Epithelial cell of alveolus of lung (primary cell): ENCODE measurements at places on chromosomes 4 and X. TPM values are rescaled to one million over a fixed set of nuclear protein-coding genes. Genes with fewer than 3 reads are reported as not detected.

The VEGFD gene
- total RNA-seq: not detected in 2 replicates

The MID1 gene
- 5.7 and 9.2 TPM in 2 replicates for total RNA-seq

The SSX2B gene
- not detected in 2 replicates for total RNA-seq

The CSAG2 gene
- total RNA-seq: not detected in 2 replicates

The TCEAL7 gene
- total RNA-seq: 30.5 and 43.8 TPM in 2 replicates

The BMX gene
- total RNA-seq: under 0.01 TPM in 1 of 2 replicates, not detected in the other

The CLDN34 gene
- 0.13 TPM in 1 of 2 replicates, not detected in the other for total RNA-seq

The BMPR1B gene
- 1.0 and 3.4 TPM in 2 replicates for total RNA-seq

The VCX gene
- not detected in 2 replicates for total RNA-seq

The STAP1 gene
- total RNA-seq: not detected in 2 replicates

The RBMXL3 gene
- not detected in 2 replicates for total RNA-seq

The CENPVL1 gene
- not detected in 2 replicates for total RNA-seq

The XG gene
- total RNA-seq: under 0.01 TPM in 2 replicates

The PCDH19 gene
- under 0.01 TPM in 2 replicates for total RNA-seq

The GABRE gene
- total RNA-seq: 2.2 and 4.5 TPM in 2 replicates

The CFAP99 gene
- not detected in 2 replicates for total RNA-seq

The GLUD2 gene
- total RNA-seq: 0.91 and 1.1 TPM in 2 replicates

The KIT gene
- 1.0 and 7.3 TPM in 2 replicates for total RNA-seq

The CAPN6 gene
- total RNA-seq: 0.13 TPM in 1 of 2 replicates, not detected in the other

The PCYT1B gene
- 1.1 and 2.7 TPM in 2 replicates for total RNA-seq

The PIGA gene
- 4.4 and 4.6 TPM in 2 replicates for total RNA-seq

The MAPK10 gene
- total RNA-seq: 1.4 and 25.2 TPM in 2 replicates

The GPR82 gene
- not detected in 2 replicates for total RNA-seq

The ABCD1 gene
- 14.0 and 14.5 TPM in 2 replicates for total RNA-seq

The MAGEC2 gene
- total RNA-seq: not detected in 2 replicates

The DDX53 gene
- not detected in 2 replicates for total RNA-seq

The RTL5 gene
- 1.4 and 2.6 TPM in 2 replicates for total RNA-seq

The USP51 gene
- total RNA-seq: 0.65 and 1.1 TPM in 2 replicates

The C1QTNF7 gene
- 0.26 and 1.5 TPM in 2 replicates for total RNA-seq

The F9 gene
- total RNA-seq: not detected in 2 replicates

The UPF3B gene
- total RNA-seq: 1.0 and 3.0 TPM in 2 replicates

The STK32B gene
- total RNA-seq: 0.52 and 1.4 TPM in 2 replicates

The BBS7 gene
- 10.7 and 22.1 TPM in 2 replicates for total RNA-seq

The USP17L18 gene
- total RNA-seq: not detected in 2 replicates

The CFP gene
- total RNA-seq: 0.39 and 0.56 TPM in 2 replicates

The EPGN gene
- total RNA-seq: not detected in 2 replicates

The ASMT gene
- total RNA-seq: not detected in 2 replicates

The MTCP1 gene
- total RNA-seq: 0.78 and 0.96 TPM in 2 replicates

The UCHL1 gene
- total RNA-seq: 337 and 1,497 TPM in 2 replicates

The TMEM31 gene
- not detected in 2 replicates for total RNA-seq

The NONO gene
- 316 and 409 TPM in 2 replicates for total RNA-seq

The PITX2 gene
- 1.4 TPM in 1 of 2 replicates, not detected in the other for total RNA-seq

The PDE5A gene
- 133 and 158 TPM in 2 replicates for total RNA-seq

The TXK gene
- total RNA-seq: 1.6 TPM in 1 of 2 replicates, not detected in the other

The NLGN4X gene
- total RNA-seq: 0.32 and 0.65 TPM in 2 replicates

The SAGE1 gene
- total RNA-seq: not detected in 2 replicates

The C4orf50 gene
- not detected in 2 replicates for total RNA-seq

The KLB gene
- total RNA-seq: not detected in 2 replicates
